ENCODE measurements at places on chromosomes 7 and 10.

DNA sequence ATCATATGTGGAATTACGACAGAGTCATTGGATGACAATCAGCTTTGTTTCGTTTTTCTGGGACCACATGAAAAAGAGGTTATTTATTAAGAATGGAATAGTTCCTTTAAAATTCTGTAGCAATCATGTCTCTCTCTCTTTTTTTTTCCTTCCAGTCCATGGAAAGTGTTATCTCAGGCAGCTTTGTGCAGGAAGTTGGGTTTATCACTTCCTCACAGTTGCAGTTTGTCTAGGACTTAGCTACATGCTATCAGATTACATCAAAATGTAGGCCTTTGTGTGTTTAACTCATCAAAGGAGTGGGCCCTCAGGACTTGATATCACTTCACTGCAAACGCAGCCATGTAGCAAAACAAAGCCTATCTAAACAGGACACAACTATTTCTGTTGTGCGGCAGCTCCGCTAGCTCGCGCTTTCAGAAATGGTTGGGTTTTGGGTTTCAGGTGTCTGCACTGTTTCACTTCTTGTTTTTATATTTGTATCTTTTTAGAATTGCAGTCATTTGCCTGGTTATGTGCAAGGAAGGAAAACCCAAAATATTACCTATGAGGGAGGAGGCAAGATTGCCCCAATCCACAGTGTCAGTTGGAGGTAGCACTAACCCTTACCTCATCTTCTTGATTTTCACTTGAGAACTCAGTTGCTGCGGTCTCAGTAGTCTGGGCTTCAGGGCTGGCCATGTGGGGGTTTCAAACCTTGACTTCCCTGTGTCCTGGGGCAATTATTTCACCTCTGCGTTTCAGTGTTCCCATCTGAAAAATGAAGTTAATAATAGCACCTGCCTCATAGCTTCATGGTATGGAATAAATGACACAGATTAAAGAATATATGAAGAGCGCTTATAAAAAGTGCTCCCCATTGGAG is 66.7 kb downstream of the HHEX start:
- DNase-seq: peak; percentile 67

- DNase-seq: no peak
Observed at GRCh38 chr10:130074639-130075038, 36.0 kb downstream of the C10orf143 start.

DNA sequence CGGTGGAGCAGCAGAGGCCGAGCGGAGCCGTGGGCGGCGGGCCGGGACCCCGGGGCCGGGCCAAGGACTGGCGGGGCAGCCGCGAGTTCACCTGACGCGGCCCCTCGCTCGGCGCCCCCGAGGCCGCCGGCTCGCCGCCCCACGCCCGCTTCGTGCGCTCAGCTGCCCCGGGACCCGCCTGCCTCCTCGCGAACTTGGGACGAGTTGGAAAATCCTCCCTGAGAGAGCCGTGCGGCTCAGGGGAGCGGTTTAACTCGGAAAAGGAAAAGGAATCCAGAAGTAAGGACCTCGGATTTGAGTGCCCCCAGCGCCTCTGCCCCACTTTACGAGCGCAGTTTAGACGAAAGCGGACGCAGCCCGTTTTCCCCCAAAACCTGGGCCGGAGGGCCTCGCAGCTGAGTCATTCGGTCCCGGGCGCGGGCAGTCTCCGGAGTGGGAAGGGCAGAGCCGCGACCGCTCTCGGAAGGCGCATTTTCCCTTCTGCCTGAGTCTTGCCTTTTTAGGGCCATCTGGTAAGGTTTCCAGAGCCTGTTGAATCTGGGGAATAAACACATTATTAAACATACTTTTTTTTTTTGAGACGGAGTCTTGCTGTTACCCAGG is 744 bp downstream of the CREM start:
- peak; percentile 28 for DNase-seq

DNA sequence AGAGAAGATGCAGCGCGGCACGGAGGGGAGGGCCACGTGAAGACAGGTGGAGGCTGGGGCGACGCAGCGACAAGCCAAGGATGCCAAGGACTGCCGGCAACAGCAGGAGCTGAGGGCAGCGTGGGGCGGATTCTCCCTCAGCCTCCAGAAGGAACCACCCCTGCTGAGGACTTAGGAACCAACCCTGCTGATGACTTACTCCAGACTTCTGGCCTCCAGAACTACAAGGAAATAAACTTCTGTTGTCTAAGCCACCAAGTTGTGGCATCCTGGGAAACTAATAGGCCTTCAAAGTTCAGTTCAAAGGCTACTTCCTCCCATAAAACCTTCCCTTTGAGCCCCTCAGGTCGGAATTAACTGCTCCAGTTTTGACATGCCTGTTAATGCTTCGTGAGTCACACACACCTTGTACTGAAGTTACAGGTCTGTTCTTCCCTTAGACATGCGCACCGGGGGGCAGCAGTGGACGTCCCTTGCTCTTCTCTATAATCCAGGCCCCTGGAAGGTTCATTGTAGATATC is 88.4 kb upstream of the RHEB start:
- no peak for DNase-seq

- no peak for DNase-seq
Observed at GRCh38 chr7:50346545-50347497, 42.3 kb downstream of the IKZF1 start.

- DNase-seq: no peak
Observed at GRCh38 chr10:97882142-97883091, 32.8 kb downstream of the GOLGA7B start.

- no peak for DNase-seq
Observed at GRCh38 chr7:82549616-82550285, 106.2 kb upstream of the CACNA2D1 start.

GRCh38 chr10:50325449-50326171 is 74.3 kb upstream of the ASAH2 start:
- DNase-seq: peak; percentile 53

- DNase-seq: no peak
Observed at GRCh38 chr7:293681-294439, 3.9 kb downstream of the FOXL3 start.

- DNase-seq: no peak
Observed at GRCh38 chr10:75602341-75602740, 170.9 kb downstream of the LRMDA start.

- no peak for DNase-seq
Observed at GRCh38 chr7:37438906-37439652, 9.6 kb downstream of the ELMO1 start.

- no peak for DNase-seq
Observed at GRCh38 chr7:116713500-116713899, 41.5 kb downstream of the MET start.

- DNase-seq: no peak
Observed at GRCh38 chr7:85065888-85066485, 120.9 kb downstream of the SEMA3D start.

- peak; percentile 58 for DNase-seq
Observed at GRCh38 chr10:16545116-16545736, 23.5 kb upstream of the C1QL3 start.

- DNase-seq: no peak
Observed at GRCh38 chr7:81468526-81468925, 301.3 kb downstream of the HGF start.

DNA sequence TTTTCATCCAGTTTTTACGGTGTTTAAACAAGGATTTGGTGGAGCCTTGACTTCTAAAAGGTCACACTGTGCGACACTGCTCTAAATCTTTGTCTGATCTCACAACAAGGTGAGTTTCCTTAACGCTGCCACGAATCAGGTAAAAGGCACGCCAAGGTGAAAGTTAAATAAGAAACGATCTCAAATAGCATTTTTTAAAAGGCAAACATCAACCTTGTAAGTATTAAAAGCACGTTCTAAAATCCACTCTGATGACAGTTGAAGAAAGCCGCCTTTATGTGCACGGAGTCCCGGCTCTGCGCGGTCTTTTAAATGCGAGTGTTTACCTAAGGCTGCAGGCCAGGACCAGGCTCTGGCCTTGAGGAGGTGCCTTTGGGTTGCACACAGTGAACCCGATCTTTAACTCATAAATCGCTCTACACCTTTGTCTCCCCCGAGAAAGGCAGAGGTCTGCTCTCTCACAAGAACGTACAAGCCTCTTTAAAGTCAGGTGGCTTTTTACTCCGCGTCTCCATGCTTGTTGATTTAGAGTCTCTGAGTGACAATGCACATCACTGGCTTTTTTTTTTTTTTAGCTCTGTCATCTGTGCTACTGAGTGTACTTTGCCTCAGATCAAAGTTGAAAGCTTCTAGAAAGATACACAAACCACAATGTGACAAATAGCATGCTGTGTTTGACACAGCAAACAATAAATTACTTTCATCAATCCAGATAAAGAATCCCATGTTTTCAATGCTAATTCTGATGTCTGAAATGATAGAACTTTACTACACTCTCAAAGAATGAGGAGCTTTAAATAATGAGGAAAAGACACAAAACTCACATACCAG is 25.9 kb upstream of the RNF32 start:
- DNase-seq: no peak
